A549 treated with AZD2906 at 1 μM for 4 hours (cell line): ENCODE measurements at places on chromosomes 12 and 14. TPM values are rescaled to one million over a fixed set of nuclear protein-coding genes. Genes with fewer than 3 reads are reported as not detected.

Gene FOXG1
- total RNA-seq, result 0.09 to 0.22 TPM (median 0.19 TPM) in 5 replicates

Gene OXA1L
- 142 to 163 TPM (median 159 TPM) in 5 replicates for total RNA-seq

Gene SERPINA10
- not detected in 5 replicates for total RNA-seq

Gene ADAM21
- 0.02 to 0.03 TPM in 2 of 5 replicates, not detected in the others for total RNA-seq

Gene MEG3
- total RNA-seq, result 34.5 to 52.7 TPM (median 43.8 TPM) in 5 replicates

Gene GNPTAB
- 10.8 to 14.7 TPM (median 12.4 TPM) in 5 replicates for total RNA-seq

Gene FOXA1
- total RNA-seq, result 4.3 to 6.4 TPM (median 5.8 TPM) in 5 replicates

Gene TSPAN11
- total RNA-seq, result 0.04 to 0.11 TPM (median 0.06 TPM) in 5 replicates
